Kidney (tissue), 22 donors: ENCODE measurements at places on chromosomes 3 and 15. TPM values are rescaled to one million over a fixed set of nuclear protein-coding genes. Genes with fewer than 3 reads are reported as not detected.

BCHE gene
- 2.8 TPM for polyA plus RNA-seq

PLOD2 gene
- polyA plus RNA-seq: 21.3 TPM

PLD1 gene
- polyA plus RNA-seq: 11.2 TPM

AADAC gene
- not detected for polyA plus RNA-seq

DLL4 gene
- polyA plus RNA-seq: 5.8 TPM

HYAL1 gene
- 126 TPM for polyA plus RNA-seq

MAP6D1 gene
- polyA plus RNA-seq: 1.4 TPM

TM4SF18 gene
- polyA plus RNA-seq: 14.2 TPM

NTRK3 gene
- 8.9 TPM for polyA plus RNA-seq

UBA7 gene
- polyA plus RNA-seq: 29.8 TPM

CYP8B1 gene
- polyA plus RNA-seq: 4.3 TPM

TCTA gene
- 83.2 TPM for polyA plus RNA-seq

TMCO5A gene
- polyA plus RNA-seq: not detected

ACAD9 gene
- 36.2 TPM for polyA plus RNA-seq

DNA sequence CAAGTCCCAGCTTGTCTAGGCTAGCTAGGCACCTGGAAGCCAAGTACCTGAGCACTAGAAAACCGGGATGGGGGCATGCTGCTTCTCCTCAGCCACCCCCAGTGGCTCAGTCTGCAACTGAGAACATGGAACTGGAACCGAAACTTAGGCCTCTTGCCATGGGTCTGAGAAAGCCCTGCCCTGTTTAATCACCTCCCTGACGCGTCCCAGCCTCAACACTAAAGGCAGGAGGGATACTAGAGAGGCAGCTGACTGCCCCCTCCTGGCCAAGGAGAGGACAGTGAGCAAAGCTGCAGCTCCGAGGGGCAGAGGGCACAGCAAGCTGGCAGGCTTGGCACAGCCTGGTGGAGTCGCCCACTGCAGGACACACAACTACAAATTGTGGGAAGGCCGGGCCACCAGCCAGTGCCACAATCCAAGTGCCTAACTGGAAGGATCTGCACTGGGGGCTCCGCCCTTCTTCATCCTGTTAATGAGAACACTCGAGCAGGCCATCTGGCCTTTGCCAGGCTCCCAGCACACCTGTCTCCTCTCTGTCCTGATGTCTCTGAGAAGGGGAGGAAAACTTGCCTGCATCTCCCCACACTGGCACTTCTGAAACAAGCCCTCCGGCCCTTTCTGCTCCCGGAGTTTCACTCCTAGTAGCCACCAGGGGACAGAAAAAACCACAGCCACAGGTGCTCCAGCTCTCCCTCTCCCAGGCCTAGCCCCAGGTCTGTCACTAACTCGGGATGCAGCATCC, 53.7 kb downstream of the BDH1 start:
- DNase-seq: peak; percentile 73

DNA sequence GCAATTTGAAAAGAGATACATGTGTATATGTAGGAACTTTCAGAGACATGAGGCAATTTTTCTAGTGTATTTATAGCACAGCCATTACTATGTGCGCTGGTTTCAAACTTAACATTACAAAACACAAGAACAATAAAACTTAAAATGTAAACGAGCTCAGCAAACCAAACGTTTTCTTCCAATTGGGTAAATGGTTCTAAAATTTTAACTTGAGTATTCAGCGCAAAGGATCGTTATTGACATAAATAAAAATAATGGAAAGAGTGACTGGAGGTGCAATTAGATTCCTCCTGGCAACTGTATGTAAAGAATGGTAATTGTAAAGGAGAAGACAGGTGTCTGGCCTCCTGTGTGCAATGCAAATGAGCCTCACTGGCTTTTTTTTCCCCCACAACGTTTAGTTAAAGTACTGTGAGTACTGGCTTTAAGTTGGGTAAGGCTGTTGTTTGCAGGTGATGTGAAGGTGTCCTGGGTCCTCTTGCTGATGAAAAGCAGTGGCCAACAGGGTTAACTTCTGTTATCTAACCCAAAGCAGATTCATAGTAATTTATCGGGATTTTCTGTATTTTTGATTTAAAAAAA, 14.1 kb upstream of the GADL1 start:
- DNase-seq: no peak

DNA sequence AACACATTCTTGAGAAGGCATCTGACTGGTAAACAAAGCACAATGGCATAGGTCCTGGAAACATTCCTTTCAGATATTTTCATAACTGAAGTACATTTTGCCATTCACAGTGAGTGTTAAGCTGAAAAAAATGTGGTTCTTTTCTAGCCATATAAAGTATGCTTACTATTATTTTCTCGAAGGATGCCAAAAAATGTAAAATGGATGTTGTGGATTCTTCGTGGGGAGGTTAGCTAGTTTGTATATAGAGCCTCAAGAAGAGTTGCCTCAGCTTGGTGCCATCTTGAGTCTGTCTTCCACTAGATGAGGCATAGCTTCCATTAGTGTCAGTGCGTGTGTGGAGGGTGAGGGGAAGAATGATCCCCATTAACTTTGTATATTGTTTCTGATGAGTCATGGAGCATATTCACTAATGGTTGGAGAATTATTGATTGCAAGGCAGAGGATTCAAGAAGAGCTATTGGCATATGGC, 4.1 kb downstream of the MBNL1 start:
- DNase-seq: no peak

- no peak for DNase-seq
Measured at GRCh38 chr15:70703096-70703878, 60.1 kb downstream of the UACA start.

DNA sequence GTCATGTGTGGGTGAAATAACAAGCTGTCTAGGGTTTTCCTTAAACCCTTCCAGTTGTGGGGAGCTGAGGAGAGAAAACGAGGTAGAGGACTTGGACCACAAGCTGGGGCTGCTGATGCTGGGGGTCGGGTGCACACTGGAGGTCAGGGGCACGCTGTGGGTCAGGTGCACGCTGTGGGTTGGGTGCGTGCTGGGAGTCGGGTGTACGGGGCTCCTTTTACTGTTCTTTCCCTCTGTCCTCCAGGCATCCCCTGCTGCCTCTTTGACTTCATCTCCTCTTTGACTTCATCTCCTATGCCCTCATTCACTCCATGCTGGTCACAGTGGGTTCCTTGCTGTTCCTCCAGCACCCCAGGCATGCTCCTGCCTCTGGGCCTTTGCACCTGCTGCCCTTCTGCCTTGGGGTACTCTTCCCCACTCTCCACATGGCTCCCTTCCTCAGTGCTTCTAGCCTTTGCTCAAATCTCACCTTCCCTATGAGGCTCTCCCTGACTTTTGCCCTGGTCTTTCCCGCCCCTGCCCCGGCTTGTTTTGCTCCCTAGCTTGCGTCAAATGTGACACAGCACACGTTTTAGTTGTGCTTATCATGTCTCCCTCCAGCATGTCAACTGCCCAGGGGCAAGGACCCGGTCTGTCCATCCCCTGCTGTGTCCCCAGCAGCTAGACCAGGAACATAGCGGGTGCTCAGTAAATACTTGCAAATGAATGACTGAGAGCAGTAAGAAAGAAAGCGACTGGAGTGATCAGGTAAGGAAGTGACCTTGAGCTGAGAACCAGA, 45.4 kb downstream of the WNT7A start:
- no peak for DNase-seq

GRCh38 chr3:45868650-45869049, 17.7 kb upstream of the CCR9 start:
- no peak for DNase-seq

DNA sequence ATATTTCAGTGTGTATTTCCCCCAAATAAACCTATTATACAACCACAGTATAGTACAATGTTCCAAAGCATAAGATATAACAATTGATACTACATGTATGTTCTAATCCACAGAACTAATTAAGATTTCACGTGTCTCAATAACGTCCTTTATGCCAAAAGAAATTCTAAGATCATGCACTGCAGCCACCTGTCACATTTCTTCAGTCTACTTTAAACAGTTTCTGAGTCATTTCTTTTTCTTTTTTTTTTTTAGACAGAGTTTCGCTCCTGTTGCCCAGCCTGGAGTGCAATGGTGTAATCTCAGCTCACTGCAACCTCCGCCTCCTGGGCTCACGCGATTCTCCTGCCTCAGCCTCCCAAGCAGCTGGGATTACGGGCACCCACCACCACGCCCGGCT, 190.2 kb downstream of the STAG1 start:
- no peak for DNase-seq

GRCh38 chr3:172021164-172021563, 18.2 kb upstream of the FNDC3B start:
- no peak for DNase-seq

GRCh38 chr3:40583691-40584090, 58.9 kb downstream of the ZNF621 start:
- DNase-seq: no peak

- no peak for DNase-seq
Measured at GRCh38 chr3:195440379-195440778, 2.4 kb downstream of the ACAP2 start.

GRCh38 chr3:134567605-134568004, 81.7 kb downstream of the CEP63 start:
- DNase-seq: peak; percentile 17

DNA sequence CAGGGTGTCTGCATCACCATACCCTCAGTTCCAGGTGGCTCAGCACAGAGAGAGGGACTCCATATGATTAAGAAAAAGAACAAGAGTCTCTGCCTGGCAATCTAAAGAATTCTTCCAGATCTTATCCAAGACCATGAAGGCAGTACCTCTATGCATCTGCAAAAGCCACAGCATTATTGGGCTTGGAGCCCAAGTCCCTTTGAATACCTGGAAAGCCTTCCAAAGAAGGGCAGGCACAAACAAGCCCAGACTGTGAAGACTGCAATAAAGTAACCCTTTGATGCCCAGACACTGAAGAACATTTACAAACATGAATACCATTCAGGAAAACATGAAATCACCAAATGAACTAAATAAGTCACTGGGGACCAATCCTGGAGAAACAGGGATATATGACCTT, 60.9 kb upstream of the DIPK2A start:
- no peak for DNase-seq

- DNase-seq: no peak
Measured at GRCh38 chr15:90871139-90871715, 2.8 kb downstream of the FURIN start.

DNA sequence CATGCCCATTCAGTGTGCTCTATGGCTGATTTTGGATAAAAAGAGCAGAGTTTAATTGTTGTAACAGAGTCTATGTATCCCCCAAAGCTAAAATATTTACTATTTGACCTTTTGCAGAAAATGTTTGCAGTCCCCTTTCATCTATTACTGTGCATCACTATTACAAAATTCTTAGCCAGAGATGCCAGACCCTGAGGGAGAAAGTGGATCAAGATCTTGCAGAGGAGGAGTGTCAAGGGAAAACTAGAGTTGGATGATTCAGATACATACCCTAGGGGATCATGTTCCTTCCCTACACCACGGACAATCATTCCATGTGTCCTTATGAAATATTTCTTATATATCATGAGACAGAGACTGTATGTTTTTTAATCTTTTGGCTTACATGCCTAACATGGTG, 68.6 kb upstream of the TPRG1 start:
- DNase-seq: no peak

GRCh38 chr15:77905301-77905920, 172.1 kb downstream of the TBC1D2B start:
- DNase-seq: no peak

- no peak for DNase-seq
Measured at GRCh38 chr15:70778258-70779076, 15.1 kb upstream of the UACA start.

- no peak for DNase-seq
Measured at GRCh38 chr15:90756916-90757315, 39.8 kb downstream of the BLM start.
